HepG2 (cell line): ENCODE measurements at places on chromosomes 16 and 17.

GRCh38 chr17:80455336-80455710 is 21.1 kb downstream of the NPTX1 start:
- peak; percentile 64 for DNase-seq

DNA sequence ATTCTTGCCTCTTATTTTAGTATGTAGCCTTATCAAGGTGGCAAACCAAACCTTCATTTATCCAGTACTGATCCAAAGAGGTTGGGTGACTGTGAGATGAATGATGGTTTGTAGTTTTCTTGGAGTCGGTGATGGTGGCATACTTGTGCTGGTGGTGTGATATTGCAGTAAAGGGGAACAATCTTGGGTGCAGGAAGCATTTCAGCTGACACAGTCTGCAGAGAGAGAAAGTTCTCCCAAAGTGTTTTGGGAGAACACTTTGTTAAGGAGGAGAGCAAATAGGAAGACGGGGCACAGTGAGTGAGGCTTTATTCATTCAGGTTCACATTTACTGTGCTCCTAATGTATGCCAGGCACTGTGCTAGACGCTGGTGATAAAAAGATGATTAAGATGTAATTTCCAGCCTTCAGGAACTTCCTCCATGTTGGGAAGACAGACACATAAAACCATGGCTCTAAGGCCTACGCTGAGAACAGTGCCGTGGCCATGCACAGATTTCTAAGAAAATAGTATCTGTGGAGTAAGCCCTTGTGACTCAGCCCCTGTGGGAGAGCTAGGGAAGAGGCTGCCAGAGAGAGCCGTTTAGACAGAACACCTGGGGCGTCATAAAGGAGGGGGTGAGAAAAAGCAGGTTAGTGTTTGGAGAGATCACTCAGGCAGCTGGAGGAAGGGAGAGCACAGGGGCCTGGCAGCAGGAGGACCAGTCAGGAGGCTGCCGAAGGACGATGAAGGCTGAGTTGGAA is 13.8 kb downstream of the HEATR3 start:
- DNase-seq = no peak

DNA sequence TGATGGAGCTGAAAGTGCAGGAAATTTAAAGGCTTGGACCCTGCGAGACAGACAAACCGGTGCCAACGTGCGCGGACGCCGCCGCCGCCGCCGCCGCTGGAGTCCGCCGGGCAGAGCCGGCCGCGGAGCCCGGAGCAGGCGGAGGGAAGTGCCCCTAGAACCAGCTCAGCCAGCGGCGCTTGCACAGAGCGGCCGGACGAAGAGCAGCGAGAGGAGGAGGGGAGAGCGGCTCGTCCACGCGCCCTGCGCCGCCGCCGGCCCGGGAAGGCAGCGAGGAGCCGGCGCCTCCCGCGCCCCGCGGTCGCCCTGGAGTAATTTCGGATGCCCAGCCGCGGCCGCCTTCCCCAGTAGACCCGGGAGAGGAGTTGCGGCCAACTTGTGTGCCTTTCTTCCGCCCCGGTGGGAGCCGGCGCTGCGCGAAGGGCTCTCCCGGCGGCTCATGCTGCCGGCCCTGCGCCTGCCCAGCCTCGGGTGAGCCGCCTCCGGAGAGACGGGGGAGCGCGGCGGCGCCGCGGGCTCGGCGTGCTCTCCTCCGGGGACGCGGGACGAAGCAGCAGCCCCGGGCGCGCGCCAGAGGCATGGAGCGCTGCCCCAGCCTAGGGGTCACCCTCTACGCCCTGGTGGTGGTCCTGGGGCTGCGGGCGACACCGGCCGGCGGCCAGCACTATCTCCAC is at the start of gene NOG:
Gene NOG (plus strand): TSS at position 54 of the 674 bp plus-strand sequence. CDS start 525 bp downstream, at position 579.
- DNase-seq = peak; percentile 13

DNA sequence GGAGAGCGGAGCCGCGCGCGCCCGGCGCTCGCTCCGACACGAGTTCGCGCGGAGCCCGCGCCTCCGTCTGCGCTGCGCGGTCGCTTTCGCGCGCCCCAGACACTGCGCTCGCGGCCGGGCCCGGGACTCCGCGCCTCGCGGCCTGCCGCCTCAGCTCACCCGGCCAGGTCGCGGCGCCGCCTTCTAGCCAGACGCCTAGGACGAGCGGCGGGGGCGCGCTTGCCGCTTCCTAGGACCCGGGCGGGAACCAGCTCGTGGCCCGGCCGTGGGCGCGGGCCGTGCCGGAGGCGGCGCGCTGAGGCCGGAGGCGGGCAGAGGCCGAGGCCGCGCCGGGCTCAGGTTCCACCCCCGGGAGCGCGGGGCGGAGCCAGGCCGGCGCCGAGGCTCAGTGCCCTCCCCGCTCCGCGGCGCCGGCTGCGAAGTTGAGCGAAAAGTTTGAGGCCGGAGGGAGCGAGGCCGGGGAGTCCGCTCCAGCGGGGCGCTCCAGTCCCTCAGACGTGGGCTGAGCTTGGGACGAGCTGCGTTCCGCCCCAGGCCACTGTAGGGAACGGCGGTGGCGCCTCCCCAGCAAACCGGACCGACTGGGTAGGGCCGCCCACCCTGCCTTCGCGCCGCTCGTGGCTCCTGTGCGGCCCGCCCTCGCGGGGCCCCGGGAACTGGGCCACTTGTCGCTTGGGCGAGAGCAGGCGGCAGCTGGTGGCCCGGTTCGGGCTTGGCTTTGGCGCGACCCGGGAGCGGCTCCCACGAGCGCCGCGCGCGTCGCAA is at the start of gene SPHK1:
Gene SPHK1 (plus strand): TSS at position 388 of the 765 bp plus-strand sequence. CDS start 1,036 bp downstream, outside the sequence.
- peak; percentile 74 for DNase-seq

DNA sequence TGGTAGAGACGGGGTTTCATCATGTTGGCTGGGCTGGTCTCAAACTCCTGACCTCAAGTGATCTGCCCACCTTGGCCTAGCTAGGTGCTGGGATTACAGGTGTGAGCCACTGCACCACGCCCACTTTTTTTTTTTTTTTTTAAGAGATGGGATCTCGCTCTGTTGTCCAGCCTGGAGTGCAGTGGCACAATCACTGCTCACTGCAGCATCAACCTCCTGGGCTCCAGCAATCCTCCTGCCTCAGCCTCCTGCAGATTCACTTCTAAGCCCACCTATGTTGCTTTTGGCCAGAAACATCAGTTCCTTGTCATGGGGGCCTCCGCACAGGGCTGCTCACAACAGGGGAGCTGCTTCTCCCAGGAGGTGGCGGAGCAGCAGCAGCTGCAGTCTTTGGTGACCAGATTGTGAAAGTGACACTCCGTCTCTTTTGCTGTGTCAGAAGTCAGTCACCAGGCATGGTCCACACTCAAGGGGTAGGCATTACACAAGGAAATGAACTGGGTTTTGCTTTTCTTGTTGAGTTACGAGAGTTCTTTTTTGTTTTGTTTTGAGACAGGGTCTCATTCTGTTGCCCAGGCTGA is 4.5 kb upstream of the NME4 start:
- no peak for DNase-seq

DNA sequence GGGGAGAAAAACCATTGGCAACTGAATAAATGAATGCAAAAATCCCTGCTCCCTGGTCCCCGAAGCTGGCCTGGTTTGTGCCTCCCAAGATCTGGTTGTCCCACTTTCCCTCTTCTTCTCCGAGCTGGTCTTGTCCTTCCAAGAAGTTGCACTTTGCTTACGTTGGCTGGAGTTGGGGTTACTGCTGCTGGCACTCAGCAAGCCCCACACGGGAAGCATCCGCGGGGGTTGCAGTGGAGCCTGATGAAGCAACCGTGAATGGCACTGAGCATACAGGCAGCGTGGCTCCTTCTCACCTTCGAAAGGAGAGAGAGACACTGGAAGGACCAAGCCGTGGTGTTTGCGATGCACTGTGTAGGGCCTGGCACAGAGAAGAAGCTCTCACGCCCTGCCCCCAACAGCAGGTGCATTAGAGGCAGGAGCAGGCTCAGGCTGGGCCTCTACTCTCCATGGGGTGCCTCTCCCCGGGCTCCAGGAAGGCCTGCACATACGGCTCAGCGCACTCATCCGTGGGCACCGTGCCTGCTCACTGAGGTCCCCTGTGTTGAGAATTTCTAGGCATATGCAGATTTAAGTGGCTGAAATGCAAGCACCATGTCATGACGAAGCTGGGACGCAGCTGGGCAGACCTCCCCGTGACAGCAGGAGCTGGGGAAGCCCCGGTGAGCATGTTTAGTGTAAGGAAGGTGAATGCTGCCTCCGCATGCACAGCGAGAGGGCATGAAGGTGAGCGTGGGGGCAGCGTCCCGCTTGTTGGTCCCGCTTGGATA is 12.1 kb downstream of the CA5A start:
- DNase-seq = no peak

DNA sequence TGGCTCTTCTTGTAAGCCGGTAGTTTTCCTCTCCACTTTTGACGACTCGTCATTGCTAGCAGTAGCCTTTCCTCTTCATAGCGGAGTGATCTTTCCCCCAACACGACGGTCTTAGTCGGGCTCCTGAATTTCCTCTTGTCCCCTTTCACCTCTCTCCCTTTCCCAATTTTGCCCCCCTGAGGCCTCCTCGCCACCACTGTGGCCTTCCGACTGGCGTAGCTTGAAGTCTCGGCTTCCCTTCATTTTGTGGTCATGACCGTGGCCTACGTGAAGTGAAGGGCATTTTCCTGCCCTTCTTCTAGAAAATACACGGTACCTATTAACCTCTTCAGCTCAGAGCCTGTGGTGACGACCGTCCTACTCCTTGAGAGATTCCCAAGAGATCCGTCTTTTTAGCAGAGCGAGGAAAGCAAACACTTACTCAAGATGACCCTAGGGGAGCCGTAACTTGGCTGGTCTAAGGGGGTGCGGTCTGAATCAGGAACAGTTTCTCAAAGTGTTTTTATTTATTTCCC is 787 bp downstream of the PRKAR1A start:
- no peak for DNase-seq

DNA sequence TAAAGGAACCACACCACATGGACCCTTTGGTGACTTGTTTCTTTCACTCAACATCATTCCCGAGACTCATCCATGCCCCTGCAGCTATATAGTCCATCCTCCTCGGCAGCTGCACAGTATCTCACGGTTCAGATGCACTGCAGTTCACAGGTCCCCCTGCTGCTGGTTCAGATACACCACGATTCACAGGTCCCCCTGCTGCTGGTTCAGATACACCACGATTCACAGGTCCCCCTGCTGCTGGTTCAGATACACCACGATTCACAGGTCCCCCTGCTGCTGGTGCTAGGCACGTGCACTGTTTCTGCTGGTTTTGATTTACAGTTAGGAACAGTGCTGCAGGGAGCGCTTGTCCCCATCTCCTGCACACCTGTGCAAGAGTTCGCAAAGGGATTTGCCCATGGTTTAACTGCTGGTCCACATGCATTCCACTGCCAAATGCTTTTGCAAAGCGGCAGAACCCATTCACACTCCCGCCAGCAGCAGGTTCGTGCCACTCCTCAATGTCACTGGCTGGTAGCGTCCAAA is 3.8 kb downstream of the HSDL1 start:
- DNase-seq = peak; percentile 69

DNA sequence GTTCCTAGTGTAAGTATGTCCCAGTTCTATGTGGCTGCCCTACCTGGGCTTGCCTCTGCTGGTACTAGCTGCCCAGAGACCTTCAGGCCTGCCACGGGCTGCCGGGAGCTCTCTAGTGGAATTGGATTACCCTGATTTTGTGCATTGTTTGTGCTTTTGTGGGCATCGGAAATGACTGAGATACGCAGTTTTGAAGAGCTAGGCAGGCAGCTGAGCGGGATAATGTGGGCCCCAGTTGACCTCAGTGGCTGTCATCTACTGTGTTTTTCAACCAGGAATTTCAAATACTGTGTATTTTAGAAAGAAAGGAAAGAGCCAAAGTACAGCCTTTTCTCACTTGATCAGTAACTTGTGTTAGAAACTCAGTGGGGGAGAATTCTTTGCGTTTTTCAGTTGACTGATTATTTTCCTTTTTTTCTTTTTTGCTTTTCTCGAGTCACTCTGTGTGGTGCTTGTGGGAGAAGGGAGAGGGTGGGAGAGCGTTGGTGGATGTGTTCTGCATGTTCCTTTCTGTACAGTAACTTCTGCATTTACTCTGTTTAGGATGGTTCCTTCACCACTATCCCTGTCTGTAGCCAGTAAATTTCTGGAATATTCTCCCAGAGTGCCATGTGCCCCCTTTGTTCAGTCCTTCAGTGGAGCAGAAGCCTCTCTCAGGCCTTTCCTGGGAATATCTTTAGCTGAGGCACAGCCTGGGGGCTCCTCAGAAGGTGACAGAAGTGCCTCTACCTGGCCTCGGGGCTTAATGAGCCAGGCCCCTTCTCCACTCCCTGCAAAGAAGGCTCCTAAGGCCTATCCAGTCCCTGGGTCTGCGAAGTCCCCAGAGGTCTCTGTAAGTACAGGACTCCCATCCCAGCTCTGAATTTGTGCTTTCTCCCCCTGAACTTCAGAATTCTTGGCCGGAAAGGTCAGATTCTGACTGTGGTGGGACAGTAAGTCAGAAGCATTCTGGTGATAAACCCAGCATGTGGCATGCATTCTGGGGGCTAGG is 15.0 kb upstream of the SLC12A3 start:
- DNase-seq = peak; percentile 84

DNA sequence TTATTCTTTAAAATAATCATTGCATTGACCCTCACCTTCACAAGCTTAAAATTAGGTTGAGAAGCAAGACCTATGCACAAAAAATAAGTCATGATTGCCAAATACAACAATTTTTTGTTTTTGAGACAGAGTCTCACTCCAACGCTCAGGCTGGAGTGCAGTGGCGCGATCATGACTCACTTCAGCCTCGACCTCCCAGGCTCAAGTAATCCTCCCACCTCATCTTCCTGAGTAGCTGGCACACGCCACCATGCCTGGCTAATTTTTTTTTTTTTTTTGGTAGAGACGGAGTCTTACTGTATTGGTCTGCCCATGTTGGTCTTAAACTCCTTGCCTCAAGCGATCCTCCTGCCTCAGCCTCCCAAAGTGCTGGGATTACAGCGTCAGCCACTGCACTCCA is 24.2 kb downstream of the ZNF652 start:
- DNase-seq = no peak

DNA sequence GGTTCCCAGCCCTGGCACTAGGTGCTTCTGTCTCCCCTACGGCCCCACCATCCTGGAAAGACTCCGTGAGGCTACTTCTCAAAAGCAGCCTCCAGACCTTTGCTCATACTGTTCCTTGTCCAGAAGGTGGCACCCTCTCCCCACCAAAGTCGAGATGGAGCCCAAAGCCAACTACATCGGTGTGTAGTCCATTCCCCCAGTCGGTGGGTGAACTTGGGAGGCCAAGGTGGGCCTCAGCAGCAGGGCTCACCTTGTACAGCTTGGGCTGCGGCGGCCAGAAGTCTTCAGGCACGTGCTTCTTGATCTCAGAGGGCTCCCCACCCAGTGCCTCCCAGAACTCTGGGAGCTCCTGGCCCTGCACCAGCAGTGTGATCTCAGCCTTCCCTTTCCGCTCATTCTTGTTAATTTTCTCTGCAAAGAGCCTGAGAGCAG is 10.2 kb downstream of the FLII start:
- DNase-seq = peak; percentile 56

DNA sequence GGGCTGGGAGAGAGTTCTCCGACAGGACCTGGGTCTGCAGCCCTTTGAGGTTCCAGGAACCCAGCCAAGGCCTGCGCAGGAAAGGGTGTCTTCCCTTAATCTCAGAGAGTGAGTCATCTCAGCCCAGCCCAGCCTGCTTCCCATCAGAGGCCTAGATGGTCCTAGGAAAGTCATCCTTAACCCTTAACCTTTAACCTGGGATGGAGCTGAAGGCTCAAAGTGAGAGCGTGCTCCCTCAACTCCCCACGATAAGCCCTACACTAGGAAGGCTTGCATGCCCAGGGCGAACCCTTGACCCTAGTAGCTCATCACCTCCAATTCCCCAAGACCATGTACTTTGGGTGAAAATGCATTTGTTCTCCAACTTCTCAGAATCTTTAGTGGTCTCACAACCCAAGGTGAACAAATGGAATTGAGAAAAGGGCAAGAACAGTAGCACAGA is 4.8 kb upstream of the ATXN7L3 start:
- no peak for DNase-seq

GRCh38 chr17:76997981-76998531 is 129.9 kb downstream of the MGAT5B start:
- DNase-seq = no peak
